ENCODE measurements at places on chromosomes 7 and 10. TPM values are rescaled to one million over a fixed set of nuclear protein-coding genes. Genes with fewer than 3 reads are reported as not detected.

The PNLIPRP1 gene
- not detected for polyA plus RNA-seq

The PIP gene
- not detected for polyA plus RNA-seq

The LIPF gene
- 0.38 TPM for polyA plus RNA-seq

The ZNF425 gene
- polyA plus RNA-seq: 4.8 TPM

The ADRB1 gene
- 1.9 TPM for polyA plus RNA-seq

The C7orf33 gene
- polyA plus RNA-seq: not detected

The SMIM30 gene
- polyA plus RNA-seq: 80.0 TPM

The FLNC gene
- 24.9 TPM for polyA plus RNA-seq

The ADAMTS14 gene
- polyA plus RNA-seq: 7.2 TPM

The C10orf67 gene
- polyA plus RNA-seq: 0.76 TPM

The LRRC18 gene
- 2.1 TPM for polyA plus RNA-seq

The GRB10 gene
- polyA plus RNA-seq: 38.9 TPM

The DLG5 gene
- polyA plus RNA-seq: 53.4 TPM

The C7orf57 gene
- polyA plus RNA-seq: 3.2 TPM

The SPDYE8 gene
- 1.00 TPM for polyA plus RNA-seq

The MYO3A gene
- 3.1 TPM for polyA plus RNA-seq

The PIK3AP1 gene
- polyA plus RNA-seq: 3.6 TPM

The RASSF4 gene
- 20.2 TPM for polyA plus RNA-seq

The ZNF853 gene
- polyA plus RNA-seq: 11.2 TPM

The CD36 gene
- 198 TPM for polyA plus RNA-seq

Data from left lung (tissue), 14 donors.